ENCODE measurements at places on chromosomes 7 and 10.

DNA sequence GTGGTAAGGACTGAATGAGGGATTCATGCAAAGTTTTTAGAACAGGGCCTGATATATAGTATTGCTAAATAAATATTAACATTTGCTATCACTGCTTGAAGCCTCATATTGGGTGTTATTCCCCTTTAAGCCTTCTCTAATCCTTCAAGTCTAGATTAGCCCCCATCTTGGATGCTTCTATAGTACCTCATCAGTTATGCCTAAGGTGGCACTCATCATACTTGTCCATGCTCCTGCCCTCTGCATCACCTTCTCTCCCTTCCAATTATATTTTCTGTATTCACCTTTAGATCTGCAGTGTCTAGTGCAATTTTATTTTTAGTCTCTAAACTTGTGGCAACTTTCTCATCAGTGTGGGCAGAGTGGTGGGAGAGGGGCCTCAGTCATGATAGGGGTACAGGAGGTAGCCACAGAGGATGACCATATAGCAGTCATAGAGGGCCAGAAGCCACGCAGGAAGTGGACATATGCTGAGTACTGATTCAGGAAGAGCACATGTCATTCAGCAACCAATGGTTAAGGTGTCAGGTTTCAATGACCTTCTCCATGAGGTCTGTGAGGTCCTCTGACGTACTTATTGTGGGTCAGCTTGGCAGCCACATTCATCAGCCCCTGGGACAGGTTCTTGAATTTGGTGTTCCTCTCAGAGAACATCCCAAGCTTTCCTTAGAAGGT is 2.5 kb downstream of the ENTPD1 start:
- DNase-seq: peak; percentile 41

- no peak for DNase-seq
Observed at GRCh38 chr7:76000566-76000965, 6.2 kb upstream of the TMEM120A start.

DNA sequence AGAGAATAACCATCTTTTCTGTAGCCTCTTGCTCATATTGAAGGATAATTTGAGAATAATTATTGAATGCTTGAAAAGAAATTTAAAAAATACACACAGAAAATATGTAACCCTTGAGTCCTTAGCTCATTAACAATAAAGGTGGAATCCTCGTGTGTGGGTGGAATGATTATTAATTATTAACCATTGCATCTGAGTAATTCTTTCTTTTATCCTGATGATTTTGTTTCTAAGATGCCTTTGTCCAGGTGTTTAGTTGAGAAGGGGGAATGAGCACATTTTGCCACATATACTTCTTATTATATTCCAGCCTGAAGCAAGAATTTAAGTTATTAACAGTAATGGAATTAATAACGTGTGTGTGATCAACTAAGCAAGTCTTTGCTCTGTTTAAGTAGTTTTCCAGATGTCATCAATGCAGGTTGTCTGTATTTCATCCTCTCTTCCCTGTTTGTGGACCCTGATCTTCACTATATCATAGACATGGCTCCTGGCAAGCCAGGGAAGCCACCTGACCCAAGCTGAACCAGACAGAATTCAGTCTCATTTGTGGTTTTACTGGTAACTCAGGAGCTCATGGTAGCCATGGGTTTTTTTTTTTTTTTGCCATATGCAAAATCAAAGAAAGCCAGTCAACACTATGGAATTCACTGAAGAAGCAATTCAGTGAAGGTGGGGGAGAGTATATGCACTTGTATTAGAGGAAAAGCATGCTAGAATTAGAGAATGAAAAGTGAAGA is 144.3 kb downstream of the KIF20B start:
- no peak for DNase-seq

GRCh38 chr7:84177758-84178412 is 16.7 kb downstream of the SEMA3A start:
- no peak for DNase-seq

- no peak for DNase-seq
Observed at GRCh38 chr7:126378642-126379041, 874.1 kb downstream of the GRM8 start.

DNA sequence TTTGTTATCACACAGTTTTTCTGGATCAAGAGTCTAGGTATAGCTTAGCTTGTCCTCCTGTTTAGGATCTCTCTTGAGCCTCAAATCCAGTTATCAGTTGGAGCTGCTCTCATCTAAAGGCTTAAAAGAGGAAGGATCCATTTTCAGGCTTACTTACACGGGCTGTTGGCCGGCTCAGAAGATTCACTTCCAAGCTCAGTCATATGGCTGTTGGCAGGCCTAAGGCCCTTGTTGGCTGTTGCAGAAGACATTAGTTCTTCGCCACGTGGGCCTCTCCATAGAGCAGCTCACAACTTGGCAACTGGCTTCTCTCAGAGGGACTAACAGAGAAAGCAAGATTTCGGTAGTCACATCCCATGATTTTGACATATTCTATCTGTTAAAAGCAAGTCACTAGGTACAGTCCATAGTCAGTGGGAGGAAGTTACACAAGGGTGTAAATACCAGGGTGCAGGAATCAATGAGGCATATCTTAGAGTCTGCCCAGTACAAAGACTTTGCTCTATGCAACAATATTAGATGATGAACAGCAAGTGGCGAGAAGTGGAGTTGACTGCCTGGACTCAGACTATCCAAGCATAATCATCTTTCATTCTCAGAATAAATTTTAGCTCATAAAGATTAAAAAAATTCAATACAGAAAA is 280.1 kb upstream of the MBL2 start:
- DNase-seq: no peak

GRCh38 chr7:112174192-112174591 is 32.0 kb downstream of the DOCK4 start:
- no peak for DNase-seq

GRCh38 chr7:140924019-140924820 is 509 bp downstream of the BRAF start:
- peak; percentile 71 for DNase-seq

Measured in activated CD4-positive, CD25-positive, alpha-beta regulatory T cell treated with anti-CD3 and anti-CD28 coated beads, Interleukin-2, amount 50 U/mL, for 72 hours (primary cell).